Fibroblast of skin of abdomen (primary cell): ENCODE measurements at places on chromosomes 7 and 10.

DNA sequence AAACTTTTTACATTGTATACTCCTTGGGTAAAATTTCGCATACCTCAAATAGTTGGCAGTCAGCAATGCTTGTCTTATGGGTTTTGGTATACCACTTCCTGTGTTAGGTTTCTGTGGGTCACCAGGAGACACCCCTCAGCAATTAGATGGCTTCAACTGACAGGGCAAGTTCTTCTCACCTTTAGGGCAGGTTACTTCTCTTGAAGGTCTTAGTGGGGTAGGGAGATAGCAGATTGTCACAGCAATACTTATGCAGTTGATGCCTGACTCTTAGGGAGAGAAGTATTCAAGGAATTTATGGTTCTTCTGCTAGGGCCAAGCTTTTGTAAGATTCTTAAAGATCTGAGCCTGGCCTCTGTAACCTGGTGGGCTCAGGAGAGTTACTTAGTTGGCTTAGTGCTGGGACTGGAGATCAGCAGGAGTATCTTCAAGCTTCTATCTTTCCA is 42.9 kb downstream of the MKLN1 start:
- peak; percentile 66 for DNase-seq

- DNase-seq = peak; percentile 96
Measured at GRCh38 chr7:18508443-18509427, 13.2 kb downstream of the HDAC9 start.

DNA sequence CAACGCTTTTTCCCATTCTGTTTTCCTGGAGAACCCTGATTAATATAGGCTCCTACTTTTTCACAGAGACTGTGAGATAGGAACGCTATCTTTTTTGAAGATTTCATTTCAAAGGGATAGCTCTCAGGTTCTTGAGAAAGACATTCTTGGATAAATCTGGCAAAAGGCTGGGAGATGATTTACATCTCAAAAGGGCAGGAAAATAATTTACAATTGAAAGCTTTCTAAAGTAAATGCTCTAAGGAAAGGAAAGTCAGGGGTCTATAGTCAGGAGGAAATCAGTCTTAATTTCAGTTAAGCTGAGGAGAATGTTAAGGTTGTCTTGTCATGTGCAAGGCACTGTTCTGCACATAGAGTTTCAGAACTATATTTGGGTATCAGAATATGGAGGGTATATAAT is 278.8 kb downstream of the KIF20B start:
- DNase-seq = no peak

DNA sequence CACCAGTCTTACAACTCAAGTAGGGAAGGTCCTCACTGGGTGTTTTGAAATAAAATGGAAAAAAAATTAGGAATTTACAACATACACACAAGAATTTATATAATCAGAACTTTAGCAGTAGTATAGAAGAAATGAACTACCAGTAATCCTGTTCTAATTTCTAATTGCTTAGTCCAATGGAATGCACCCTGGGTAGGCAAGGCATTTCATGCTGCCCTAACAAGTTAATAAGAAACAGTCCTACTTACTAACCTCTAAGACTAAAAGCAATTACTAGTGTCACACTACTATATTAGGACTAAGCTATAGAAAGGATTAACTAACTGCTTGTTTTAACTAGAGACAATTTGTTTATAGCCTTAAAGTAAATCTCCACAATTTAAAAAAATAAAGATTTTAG is 158.1 kb downstream of the BTAF1 start:
- peak; percentile 60 for DNase-seq

- DNase-seq = no peak
Measured at GRCh38 chr10:15316145-15316544, 54.9 kb downstream of the FAM171A1 start.

DNA sequence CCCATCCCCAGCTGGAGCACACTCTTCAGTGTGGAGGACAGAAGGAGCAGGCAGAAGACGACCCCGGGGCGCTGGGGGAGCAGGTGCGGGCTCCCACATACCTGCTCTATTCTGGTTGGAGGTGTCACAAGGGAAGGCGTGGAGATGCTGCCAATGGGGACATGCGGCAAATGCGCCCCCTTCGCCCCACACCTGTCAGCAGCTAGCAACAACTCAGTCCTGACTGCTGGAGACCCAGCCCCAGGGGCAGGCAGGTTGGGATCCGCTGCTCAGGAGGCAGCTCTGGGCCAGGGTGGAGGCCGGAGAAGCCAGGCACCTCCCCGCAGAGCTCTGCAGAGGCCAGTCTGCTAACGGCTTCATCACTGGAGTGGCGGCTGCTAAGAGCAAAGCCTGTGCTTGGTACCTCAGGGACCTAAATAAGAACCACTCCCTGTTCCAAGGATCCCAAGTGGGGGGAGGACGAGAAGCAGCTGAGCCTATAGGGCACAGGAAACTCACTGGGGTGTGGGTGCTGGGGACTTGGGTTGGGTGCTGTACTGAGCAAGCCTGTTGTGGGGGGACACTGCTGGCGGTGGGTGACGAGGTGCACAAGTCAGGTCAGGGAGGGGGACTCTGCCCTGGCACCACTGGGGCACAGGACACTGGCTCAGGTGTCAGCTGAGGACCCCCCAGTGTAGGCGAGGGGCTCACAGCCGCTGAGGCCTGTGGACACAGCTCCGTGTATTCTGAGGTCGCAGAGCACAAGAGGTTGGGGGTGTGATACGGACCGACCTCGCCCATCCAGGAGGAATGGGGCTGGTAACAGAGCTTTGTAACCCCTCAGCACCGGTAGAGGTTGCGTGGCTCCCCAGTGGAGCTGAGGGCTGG is 19.2 kb upstream of the GPR146 start:
- no peak for DNase-seq

- DNase-seq = peak; percentile 42
Measured at GRCh38 chr7:24825931-24826661, 68.8 kb upstream of the GSDME start.

DNA sequence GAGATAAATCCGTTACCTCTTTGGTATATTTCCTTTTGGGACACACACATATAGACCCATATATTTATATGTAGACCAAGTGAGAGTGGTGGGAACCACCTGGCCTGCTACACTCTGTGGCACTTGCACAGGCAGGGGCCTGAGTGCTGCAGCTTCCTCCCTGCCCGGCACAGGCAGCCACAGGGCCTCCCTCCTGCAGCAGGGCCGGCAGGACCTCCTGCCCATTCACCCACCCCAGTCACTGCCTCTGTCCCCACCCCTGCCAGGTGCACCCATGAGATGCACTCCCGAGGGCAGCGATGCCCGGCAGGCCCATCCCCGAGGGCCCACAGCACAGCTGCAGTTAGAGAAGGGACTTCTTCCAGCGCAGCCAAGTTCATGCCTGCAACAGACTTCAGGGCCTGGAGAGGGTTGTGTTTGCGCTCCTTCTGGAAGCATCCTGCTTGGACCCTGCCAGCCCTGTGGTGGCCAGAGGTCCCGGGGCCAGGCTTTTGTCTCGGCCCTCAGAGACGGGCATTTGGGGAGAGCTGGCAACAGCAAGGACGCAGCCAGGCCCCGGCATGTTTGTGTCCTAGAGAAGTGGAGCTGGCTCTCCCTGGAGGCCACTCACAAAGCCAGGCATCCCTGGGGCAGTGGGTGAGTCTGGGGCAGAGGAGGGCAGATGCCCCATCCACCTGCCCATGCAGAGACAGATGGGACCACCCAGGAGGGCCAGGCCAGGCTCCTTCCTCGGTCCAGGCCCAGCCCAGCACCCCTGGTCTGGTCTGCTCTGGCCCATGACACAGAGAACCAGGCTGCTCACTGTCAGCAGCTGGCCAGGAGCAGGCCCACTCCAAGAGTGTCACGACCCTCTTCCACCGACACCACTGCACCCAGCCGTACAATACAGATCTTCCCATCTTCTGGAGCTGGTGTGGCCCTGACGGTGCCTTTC is 41.4 kb downstream of the PWWP2B start:
- no peak for DNase-seq

GRCh38 chr7:107502154-107502553 is 32.3 kb downstream of the GPR22 start:
- DNase-seq = no peak

DNA sequence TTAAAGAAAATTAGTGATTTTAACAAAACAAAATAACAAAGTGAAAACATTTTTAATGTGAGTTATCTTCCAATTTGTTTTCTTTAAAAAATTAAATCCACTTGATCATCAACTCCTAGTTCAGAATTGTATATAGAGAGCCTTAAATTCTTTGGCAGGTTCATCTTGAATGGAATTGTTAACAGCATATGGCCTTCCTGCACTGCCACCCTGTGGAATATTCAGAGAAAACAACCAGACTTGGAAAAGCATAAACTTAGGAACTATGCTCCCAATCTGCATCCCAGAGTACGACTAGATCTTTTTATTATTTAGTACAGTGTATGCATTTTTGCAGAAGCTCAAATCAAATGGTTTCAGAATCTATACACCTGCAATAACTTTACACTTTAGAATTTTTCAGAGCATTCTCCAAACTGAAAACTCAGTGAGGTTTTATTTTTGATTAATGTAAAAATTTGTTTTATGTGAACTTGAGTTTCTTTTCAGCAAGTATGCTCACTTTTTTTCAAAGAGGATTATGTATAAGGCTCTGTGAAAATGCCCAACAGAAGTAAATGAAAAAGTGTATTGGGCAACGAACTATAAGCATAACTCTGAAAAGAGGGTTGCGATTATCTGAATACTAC is 44.9 kb upstream of the ANK3 start:
- peak; percentile 61 for DNase-seq

- DNase-seq = peak; percentile 58
Measured at GRCh38 chr10:16941870-16942269, 124.6 kb upstream of the RSU1 start.

GRCh38 chr7:55016061-55016745 is 2.6 kb upstream of the EGFR start:
- DNase-seq = peak; percentile 38

DNA sequence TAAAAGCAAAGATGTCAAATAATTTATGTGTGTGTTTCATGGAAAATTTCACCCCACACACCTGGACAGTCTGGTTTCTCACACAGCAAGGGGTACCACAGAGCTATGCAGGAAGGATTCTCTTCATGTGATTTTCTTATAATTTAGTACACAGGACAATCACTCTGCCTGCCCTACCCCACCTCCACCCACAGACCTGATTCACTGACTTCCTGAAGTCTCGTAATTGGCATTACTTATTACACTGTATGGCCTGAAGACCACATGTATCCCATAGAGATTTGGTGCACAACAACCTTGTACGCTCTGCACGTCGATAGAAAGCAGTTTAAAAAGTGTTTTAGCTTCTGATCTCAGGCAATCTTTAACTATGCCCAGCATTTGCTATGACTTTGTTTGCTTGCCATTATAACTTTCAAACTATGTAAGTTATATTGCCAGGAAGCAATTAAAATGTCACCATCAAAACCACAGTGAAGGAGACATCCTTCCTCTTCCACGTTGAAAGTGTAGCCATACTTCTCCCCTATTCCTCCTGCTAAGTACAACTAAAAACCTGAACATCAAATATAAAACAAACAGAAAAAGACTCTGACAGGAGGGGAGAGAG is 279.4 kb upstream of the IMMP2L start:
- peak; percentile 53 for DNase-seq

DNA sequence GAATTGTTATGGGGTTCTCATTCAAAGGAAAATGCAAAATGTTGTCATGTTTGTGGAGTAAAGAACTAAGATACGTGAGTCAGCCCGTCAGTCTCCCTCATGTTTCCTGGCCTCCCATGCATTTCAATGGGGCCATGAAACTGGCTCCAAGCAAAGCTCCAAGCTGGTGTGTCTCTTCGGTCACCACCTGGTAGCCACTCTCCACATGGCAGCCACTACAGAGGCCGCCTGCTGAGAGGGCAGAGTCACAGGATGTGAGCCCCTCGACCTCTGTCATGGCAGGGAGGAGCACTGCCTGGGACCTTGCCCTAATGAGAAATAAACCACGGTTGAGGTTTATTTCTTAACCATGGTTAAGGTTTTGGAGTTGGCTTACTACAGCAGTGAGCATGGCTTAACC is 62.6 kb downstream of the AOC1 start:
- no peak for DNase-seq

GRCh38 chr10:95211606-95212279 is 17.7 kb downstream of the ACSM6 start:
- DNase-seq = peak; percentile 17

DNA sequence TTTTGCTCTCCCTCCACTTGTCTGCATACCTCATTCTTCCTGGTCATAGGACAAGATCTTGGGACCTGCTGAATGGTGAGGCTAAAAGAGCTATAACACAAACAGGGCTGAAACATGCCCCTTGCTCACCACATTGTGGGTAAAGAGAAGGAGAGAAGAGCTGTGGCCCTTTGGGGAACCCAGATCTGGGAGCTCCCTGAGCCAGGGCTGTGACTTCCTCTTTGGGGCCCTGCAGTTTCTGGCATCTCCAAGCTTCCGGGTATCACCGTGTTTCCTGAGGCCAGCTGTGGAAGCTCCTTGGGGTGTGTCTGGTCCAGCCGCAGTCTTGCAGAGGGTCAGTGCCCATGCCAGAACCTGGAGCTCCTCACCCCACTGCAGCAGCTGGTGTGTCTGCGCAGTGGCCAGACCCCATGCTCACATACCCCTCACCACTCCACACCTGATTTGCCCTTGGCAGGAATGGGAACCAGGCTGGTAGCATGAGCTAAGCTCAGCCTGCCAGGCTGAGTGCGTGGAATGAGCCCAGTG is 34.0 kb downstream of the DKK1 start:
- no peak for DNase-seq
